Endothelial cell of umbilical vein (primary cell): ENCODE measurements at places on chromosomes 6 and 20. TPM values are rescaled to one million over a fixed set of nuclear protein-coding genes. Genes with fewer than 3 reads are reported as not detected.

ZNF76 gene
- polyA plus RNA-seq: 27.9 and 33.3 TPM in 2 replicates

CYP24A1 gene
- not detected in 2 replicates for polyA plus RNA-seq

TREML2 gene
- not detected in 2 replicates for polyA plus RNA-seq

THEMIS gene
- polyA plus RNA-seq: not detected in 2 replicates

DNA sequence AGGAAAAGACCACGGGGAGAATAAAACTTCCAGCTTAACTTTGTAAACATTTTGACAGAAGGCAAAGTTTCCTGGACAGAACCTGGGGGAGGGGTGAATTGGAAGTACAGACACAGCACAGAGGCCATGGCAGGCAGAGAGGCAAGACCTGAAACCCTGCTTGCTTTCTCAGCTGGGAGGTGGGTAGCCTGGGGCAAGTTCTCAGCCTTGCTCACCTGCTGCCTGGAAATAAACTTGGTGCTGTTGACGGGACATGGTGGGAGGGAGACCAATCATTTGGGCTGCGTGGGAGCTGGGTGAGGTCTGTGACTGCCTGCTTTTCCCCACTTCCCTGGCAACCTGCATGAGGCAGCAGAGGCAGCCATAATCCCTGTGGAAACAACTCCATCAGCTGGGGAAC lies 221.3 kb downstream of the MOXD1 start:
- no peaks in the 10 kb centered on the region for H3K36me3 ChIP-seq
- H3K27me3 ChIP-seq: no peaks in the 10 kb centered on the region
- no peak overlapping the region for H3K4me3 ChIP-seq
- DNase-seq: no peak
- no peaks in the 10 kb centered on the region for H3K4me1 ChIP-seq
- no peak overlapping the region for H3K27ac ChIP-seq

DNA sequence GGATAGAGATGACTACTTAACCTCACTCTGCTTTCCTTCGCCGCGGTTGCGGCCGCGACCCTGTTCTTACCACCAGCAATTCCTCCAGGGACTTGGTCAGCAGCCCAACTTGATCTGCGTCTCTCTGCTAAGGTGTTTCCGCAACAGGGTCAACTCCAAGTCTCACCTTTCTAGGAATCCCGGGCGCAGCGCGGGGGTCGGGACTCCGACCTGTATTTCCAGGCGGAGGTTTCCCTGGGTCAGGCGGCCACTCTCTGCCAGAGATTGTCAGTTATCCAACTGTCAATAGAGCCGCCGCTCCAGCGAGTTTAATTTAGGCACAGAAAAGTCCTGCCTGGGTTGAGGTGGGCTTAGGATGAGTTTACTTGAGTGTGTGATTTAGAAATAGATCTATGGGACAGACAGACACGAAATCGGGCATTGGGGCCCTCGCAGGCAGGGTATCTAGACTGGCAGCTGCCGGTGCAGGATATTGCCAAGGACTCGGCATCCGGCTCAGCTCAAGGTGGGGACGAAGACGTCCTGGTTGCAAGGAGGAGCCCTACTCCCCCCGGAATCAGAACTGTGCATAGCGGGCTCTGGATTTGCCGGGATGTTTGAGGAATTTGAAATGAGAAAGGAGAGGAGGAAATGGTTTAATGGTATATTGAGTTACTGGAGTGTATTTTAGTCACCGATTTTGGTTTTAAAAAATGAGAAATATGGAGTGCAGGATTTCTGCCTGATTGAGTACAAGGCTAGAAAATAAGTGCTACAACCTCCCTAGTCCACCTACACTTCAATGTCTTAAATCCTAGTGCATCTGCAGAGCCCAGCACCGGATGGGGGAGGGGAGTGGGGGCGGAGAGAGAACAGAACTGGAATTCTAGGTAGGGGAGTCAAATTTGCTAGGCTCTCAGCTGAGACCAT lies 23.7 kb downstream of the POM121L2 start:
- no peaks in the 10 kb centered on the region for H3K36me3 ChIP-seq
- no peak for DNase-seq
- no peak overlapping the region for H3K27ac ChIP-seq
- no peaks in the 10 kb centered on the region for H3K4me1 ChIP-seq

- H3K27ac ChIP-seq: no peak overlapping the region
- no peaks in the 10 kb centered on the region for H3K36me3 ChIP-seq
- H3K4me1 ChIP-seq: no peaks in the 10 kb centered on the region
- H3K27me3 ChIP-seq: no peaks in the 10 kb centered on the region
- no peak overlapping the region for H3K4me3 ChIP-seq
Measured at GRCh38 chr6:38018755-38019165, 199.2 kb downstream of the ZFAND3 start.

- peaks cover 3% of the 10 kb centered on the region for H3K4me1 ChIP-seq
- H3K27me3 ChIP-seq: peaks cover 9% of the 10 kb centered on the region
- peak; percentile 41 for DNase-seq
- no peak overlapping the region for H3K4me3 ChIP-seq
- no peak overlapping the region for H3K27ac ChIP-seq
Measured at GRCh38 chr6:132333639-132334520, 67.4 kb downstream of the MOXD1 start.

DNA sequence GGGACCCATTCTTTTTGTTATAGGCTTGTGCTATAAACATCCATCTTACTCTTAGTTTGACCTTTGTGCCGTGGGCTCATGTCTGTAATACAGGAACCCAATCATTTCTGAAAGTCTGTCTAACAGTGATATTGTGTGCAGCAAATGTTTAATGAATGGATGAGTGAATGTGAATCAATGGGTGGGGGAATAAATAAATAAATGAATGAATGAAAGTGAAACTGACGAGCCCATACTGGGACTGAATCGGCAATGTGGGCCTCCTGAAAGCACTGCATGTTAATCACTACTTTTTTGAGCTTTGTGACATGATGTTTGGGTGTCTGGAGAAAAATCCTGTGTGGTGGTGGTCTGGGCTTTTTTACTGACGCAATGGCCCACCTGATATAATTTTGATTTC lies 175.0 kb downstream of the GMPR start:
- H3K4me3 ChIP-seq: no peak overlapping the region
- H3K36me3 ChIP-seq: no peaks in the 10 kb centered on the region
- no peaks in the 10 kb centered on the region for H3K27me3 ChIP-seq
- H3K4me1 ChIP-seq: no peaks in the 10 kb centered on the region
- DNase-seq: no peak

- H3K4me1 ChIP-seq: peaks cover 24% of the 10 kb centered on the region
- DNase-seq: peak; percentile 93
- H3K27ac ChIP-seq: peak overlapping the region; percentile 21
- no peaks in the 10 kb centered on the region for H3K36me3 ChIP-seq
- H3K27me3 ChIP-seq: no peaks in the 10 kb centered on the region
- H3K4me3 ChIP-seq: no peak overlapping the region
Measured at GRCh38 chr6:75334266-75335040, 49.9 kb upstream of the TMEM30A start.

DNA sequence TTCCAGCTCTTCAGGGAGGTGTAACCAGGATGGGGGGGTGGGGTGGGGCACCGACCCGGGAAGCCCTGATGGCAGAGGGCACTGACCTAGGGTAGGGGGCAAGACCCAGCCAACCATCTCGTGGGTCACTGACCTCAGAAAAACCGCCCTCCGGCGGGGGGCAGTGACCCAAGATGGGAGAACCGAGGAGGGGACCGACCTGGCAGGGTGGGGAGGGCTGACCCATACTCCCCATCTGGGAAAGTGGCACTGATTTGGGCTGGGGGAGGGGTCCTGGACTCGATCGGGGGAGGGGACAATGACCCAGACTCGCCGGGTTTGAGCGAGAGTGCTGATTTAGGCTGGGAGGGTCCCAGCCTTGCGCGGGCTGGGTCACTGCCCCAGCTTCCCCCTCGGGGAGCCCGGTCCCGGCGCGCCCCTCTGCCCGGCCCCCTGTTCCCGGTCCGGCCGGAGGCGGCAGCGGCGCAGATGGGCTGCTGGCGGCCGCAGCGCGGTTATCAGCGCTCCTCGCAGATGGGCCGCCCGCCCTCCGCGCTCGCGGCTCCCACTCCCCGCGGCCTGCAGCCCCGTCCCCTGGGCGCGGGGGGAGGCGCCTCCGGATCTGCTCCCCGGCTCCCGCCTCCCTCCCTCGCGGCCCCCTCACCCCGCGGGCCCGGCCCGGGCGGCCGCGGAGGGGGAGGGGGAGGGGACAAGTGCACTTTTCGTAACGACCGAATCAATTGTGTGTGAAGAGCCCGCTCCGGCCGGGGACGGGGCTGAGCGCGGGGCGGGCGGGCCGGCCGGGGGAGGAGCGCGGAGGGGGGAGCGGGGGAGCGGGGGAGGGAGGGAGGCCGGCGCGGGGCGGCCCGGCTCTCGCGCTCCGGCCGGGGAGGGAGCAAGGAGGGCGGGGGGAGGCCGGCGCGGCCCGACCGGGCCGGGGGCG lies 2.2 kb downstream of the NOL4L start:
- H3K4me3 ChIP-seq: no peak overlapping the region
- H3K27me3 ChIP-seq: peaks cover 18% of the 10 kb centered on the region
- no peak overlapping the region for H3K27ac ChIP-seq
- no peak for DNase-seq

DNA sequence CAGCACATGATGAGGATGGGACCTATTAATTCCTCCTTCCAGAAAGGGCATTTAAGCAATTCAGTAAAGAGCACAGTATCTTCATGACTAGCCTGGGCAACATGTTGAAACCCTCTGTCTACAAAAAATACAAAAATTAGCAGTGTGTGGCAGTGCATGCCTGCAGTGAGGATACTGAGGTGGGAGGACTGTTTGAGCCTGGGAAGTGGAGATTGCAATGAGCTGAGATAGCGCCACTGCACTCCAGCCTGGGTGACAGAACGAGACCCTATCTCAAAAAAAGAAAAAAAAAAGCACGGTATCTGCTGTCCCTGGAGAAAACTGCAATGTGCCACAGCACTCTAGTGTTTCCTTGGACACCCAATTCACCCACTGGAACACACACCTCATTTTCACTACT lies 18.4 kb downstream of the SAMD3 start:
- H3K4me1 ChIP-seq: no peaks in the 10 kb centered on the region
- H3K4me3 ChIP-seq: no peak overlapping the region
- H3K27ac ChIP-seq: no peak overlapping the region
- no peaks in the 10 kb centered on the region for H3K36me3 ChIP-seq

DNA sequence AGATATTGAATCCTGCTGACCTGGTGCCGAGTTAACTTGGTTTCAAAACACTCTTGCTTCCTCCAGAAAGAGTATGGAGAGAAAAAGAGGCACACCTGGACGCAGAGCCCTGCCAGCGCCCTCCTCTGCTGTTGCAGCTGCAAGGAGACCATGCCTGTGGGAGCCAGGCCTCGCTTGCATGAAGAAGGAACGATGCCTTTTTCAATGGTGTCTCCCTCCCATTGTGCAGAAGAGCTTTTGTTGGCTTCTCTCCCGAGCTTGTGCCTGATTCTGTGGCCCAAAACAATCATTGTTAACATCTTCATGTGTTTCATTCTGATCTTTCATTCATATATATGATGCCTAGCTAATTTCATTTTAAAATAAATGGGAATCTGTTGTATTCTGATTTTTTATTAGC lies 98.1 kb downstream of the FAM120B start:
- peaks cover 3% of the 10 kb centered on the region for H3K36me3 ChIP-seq
- no peak for DNase-seq

DNA sequence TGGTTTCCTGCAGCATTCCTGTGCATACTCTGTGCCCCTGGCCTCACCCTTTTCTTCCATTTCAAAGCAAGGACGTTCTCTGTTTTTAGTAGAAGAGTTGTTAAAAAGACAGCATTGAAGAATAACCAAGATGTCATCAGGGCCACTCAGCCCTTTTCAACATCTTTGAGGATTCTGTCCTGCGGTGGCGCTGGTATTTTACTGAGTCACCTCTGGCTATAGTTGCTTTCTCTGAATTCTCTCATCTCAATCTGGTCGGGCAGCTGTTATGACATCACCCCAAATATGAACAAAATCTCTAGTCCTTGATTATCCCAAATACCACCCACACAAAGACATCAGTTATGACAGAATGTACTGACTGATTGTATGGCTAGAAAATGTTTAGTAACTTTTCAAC lies 204.2 kb downstream of the GRIK2 start:
- no peak overlapping the region for H3K27ac ChIP-seq
- no peak overlapping the region for H3K4me3 ChIP-seq
- H3K27me3 ChIP-seq: no peaks in the 10 kb centered on the region
- H3K4me1 ChIP-seq: no peaks in the 10 kb centered on the region
- no peaks in the 10 kb centered on the region for H3K36me3 ChIP-seq
- DNase-seq: no peak

DNA sequence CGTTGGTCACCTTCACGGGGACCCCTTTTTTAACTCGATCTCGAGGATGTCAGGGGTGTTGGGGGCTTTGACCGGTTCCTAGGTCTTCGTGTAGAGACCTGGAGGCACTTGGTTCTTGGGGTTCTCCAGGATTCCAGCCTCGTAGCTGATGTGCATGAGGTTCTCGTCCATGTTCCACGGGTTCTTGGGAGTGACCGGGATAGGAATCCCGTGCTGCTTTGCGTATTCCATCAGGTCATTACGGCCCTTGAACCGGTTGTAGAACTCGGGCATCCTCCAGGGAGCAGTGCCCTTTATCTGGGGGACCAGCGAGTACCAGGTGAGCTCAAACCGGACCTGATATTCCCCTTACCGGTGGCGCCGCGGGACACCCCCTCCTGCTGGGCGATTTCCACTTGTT lies 88.0 kb upstream of the RIPOR2 start:
- H3K36me3 ChIP-seq: no peaks in the 10 kb centered on the region
- H3K4me3 ChIP-seq: no peak overlapping the region
- no peak for DNase-seq
- no peaks in the 10 kb centered on the region for H3K27me3 ChIP-seq
- H3K4me1 ChIP-seq: no peaks in the 10 kb centered on the region
- H3K27ac ChIP-seq: no peak overlapping the region

GRCh38 chr20:53623454-53624211 lies 30.0 kb upstream of the ZNF217 start:
- peaks cover 26% of the 10 kb centered on the region for H3K4me1 ChIP-seq
- peak; percentile 85 for DNase-seq
- H3K4me3 ChIP-seq: peak overlapping the region; percentile 43

GRCh38 chr20:45052698-45053429 lies 48.1 kb downstream of the KCNS1 start:
- DNase-seq: no peak
- H3K27me3 ChIP-seq: no peaks in the 10 kb centered on the region
- peaks cover 2% of the 10 kb centered on the region for H3K36me3 ChIP-seq
- no peak overlapping the region for H3K27ac ChIP-seq
- H3K4me1 ChIP-seq: peaks cover 12% of the 10 kb centered on the region
- H3K4me3 ChIP-seq: no peak overlapping the region
